CD8-positive, alpha-beta memory T cell (primary cell): ENCODE measurements at places on chromosomes 12 and 14. TPM values are rescaled to one million over a fixed set of nuclear protein-coding genes. Genes with fewer than 3 reads are reported as not detected.

Gene NAB2
- 37.7 TPM for total RNA-seq

Gene RBP5
- 0.31 TPM for total RNA-seq

DNA sequence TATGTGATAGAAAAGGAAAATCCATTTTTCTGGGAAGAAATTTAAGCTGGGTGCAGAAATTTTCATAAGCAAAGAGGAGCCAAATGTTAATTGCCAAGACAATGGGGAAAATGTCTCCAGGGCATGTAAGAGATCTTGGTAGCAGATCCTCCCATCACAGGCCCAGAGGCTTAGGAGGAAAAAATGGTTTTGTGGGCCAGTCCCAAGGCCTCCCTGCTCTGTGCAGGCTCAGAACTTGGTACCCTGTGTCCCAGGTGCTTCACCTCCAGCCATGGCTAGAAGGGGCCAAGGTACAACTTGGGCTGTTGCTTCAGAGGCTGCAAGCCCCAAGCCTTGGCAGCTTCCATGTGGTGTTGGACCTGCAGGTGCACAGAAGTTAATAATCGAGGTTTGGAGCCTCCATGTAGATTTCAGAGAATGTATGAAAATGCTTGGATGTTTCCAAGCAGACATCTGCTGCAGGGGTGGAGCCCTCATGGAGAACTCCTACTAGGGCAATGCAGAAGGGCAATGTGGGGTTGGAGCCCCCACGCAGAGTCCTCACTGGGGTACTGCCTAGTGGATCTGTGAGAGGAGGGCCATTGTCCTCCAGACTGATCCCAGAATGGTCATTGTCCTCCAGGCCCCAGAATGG, 77.7 kb upstream of the ATP2B1 start:
- no peak for DNase-seq

- no peak for DNase-seq
Measured at GRCh38 chr12:127680516-127680915, 586.5 kb upstream of the TMEM132C start.

DNA sequence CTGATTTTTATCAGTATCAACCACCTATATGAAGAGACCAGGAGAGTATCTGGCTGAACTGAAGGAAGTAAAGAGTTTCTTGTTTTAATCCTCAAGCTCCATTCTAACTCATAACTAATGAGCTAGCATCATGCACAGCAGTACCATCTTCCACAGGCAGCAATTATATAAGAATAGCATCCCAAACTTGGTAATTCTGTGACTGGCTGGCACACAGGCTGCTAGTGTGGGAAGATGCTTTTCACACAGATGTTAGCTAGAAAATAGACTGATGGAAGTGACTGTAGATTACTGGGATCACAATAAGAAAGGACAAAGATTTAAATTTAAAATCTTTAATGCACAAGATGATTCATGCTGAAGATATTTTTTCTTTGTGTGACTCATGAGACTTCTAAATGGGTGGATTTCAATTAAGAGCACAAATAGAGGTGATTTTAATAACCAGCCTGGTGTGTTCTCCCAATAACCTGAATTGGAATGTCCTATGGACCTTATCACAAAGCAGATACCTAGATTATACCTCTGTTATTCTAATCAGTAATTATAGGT, 417.7 kb upstream of the ATXN7L3B start:
- no peak for DNase-seq
